ENCODE measurements at places on chromosomes 1 and 21.

- DNase-seq: no peak
Measured at GRCh38 chr1:28104866-28105467, 16.6 kb upstream of the EYA3 start.

- no peak for DNase-seq
Measured at GRCh38 chr21:20270365-20271055, 727.7 kb upstream of the NCAM2 start.

DNA sequence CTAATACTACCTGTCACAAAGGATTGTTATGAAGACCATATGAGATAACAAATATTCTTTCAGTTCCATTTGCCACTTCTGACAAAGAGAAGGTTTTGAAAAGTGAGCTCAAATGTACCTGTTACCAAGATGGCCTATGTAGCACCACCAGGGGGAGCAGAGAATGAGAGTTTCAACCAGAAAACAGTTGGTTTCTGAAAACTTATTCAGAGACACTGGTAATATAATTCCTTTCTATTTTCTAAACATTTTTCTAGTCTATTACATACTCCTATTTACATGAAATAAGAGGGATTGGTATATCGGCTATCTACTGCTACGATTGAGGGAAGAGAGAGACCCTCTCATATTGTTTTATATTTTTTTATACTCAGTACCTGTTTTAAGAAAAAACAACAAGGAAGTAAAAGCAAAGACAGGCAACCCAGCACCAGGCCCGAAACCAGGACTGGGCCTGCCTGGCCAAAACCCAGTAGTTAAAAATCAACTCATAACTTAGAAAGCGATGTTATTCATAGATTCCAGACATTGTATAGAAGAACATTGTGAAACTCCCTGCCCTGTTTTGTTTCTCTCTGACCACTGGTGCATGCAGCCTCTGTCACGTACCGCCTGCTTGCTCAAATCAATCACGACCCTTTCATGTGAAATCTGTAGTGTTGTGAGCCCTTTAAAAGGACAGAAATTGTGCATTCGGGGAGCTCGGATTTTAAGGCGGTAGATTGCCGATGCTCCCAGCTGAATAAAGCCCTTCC, 48.3 kb downstream of the IL23R start:
- DNase-seq: no peak

DNA sequence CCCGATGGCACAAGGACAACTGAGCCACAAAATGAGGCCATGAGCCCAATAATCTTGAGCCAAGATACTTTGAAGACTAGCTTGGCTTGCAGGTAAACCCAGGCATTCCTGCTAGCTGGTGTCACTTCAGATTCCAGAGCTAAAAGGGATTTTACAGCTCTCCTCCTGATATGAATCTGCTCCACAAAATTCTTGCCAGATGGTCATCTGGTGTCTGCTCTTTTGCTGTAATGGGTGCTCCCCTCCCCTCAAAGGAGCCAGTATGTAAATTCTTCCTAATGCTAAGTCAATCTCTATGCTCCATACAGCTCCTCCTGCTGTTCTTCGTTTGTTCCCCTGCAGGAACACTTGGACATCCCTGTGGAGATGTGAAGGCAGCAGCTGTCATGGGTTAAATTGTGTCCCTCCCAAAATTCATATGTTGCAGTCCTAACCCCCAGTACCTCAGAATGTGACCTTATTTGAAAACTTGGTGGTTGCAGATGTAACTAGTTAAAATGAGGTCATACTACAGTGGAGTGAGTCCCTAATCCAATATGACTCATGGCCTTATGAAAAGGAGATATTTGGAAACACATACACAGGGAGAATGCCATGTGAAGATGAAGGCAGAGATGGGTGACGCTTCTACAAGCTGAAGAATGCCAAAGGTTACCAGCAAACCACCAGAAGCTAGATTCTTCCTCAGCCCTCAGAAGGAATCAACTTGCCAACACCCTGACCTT, 180.6 kb upstream of the PALMD start:
- DNase-seq: no peak

DNA sequence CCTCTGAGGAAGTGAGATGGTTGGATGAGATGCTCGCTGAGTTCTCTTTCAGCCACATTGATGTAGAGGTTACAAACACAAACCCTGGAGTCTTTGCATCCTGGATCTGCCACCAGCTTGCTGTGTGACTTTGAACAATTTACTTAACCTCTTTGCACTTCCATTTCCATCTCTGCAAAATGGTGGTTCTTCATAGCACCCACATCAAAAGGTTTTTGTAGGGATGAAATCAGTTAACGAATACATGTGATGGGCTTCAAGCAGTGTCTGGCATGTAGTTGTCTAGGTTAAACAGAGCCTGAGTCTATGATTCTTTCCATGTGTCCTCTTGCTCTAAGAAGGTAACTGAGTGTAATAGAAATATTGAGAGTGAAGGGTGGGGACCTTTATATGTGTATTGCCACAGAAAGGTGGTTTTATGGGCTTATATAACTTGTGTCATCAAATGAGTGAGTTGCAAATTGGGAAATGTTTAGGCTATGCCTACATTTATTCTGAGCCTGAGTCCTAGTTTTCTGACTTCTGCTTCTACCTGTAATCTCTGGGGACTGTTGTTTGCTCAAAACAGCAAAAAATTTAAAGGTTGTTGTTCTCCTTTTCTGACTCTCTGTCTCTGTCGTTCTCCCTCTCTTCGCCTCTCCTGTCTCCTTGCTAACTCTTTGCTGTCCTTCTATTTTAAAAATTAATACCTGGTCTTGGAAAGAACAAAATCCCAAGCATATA, 27.3 kb upstream of the LRRN2 start:
- no peak for DNase-seq

- no peak for DNase-seq
Measured at GRCh38 chr1:1044455-1045078, 24.6 kb downstream of the AGRN start.

- DNase-seq: no peak
Measured at GRCh38 chr21:40613546-40614030, 233.4 kb downstream of the DSCAM start.

DNA sequence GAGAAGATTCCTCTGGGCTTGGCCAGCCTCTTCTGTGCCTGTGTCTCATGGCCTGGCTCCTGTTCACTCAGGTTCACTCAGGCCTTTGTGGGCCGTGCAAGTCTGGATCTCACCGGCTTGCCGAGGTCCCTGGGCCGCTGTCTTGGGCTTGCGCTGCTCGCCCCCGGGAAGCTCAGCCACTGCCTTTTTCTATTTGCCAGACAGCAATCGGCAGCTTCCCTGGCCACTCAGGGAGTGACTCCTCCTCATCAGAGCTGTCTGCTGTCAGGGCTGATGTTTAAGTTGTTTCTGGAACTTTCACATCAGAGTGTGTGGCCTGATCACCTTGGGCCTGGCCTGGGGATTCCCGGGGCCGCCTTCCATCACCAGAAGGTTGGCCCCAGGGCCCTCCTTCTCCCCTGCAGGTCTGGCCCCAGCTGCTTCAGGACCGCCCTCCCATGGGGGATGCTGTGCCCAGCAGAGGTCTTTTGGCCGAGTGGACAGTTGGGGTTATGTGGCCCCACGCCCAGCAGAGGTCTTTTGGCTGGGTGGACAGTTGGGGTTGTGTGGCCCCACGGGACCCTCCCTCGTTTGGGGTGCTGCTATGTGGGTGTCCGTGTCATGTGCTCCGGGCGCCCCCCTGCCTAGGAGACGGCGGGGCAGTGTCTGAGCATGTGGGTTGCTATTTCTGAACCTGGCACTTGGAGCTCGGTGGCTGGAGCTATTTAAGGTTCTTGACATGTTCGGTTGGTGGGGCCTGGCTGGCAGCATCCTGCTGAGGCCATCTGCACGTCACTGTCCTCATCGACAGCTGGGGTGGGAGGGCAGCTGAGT, 12.5 kb downstream of the SLX9 start:
- no peak for DNase-seq

DNA sequence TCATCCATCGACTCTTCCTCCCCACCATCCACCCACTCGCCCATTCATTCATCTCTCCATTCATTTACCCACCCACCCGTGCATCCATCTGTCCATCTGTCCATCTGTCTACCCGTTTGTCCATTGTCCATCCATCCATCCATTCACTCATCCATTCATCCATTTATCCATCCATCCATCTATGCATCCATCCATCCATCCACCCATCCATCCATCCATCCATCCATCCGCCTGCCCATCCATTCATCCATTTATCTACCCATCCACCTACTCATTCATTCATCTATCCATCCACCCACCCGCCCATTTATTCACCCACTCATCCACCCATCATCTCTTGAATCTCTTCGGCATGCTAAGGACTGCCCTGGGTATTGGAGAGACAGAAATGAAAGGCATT, 18.5 kb downstream of the ARHGEF10L start:
- DNase-seq: no peak

DNA sequence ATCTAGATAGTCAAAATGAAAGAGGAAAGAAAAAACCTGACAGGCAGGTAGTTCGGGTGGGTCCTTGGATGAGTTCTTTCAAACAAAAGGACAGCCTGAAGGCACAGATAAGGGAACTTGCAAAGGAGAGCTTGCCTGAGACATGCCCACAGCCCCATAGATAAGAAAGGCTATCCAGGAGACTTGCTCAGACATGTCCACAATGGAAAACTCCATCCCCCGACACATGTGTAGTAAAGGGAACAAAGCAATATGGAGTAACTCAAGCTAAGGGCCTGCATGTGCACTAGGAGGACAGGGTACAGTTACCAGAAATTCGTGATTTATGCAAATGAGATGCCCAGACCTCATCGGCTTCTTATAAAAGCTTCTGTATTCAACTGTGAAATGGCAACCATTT, 281.5 kb downstream of the NEGR1 start:
- peak; percentile 11 for DNase-seq

DNA sequence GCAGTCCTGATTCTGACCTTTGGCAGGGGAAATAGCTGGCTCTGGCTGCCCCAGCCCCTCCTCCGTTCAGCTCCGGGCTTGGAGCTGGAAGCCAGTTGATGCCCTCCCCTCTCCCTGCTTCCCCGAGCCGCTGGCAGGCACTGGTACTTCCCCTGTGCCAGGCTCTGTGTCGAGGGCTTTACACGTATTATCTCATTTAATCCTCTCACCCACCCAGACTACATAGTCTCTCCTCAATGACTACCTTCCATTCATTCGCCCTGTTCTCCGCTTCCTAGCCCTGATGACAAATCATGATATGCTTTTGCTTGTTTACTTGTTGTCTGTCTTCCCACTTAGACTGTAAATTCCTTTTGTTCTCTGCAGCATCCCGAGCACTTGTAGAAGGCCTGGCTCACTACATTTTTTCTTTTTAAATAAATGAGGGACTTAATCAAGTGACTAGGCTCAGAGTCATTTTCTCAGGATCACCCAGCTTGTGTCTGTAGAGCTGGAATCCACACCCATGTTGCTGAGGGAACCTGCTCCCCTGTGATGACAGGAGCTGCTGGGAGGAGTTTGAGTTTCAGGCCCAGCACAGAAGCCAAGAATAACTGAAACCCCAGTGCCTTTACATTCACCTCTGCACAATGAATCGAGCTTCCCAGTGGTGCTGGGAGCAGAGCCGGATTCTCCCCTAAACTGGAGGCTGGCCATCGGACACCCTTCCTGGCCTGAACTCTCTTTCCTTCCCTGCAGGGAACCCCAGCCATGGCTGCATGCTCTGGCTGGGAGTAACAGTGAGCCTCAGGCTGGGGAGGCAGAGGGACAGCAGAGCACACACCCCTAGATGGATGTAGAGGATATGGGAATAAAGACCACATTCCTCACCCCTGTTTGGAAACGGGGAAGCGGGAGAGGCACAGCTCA, 58.3 kb downstream of the UBIAD1 start:
- no peak for DNase-seq

DNA sequence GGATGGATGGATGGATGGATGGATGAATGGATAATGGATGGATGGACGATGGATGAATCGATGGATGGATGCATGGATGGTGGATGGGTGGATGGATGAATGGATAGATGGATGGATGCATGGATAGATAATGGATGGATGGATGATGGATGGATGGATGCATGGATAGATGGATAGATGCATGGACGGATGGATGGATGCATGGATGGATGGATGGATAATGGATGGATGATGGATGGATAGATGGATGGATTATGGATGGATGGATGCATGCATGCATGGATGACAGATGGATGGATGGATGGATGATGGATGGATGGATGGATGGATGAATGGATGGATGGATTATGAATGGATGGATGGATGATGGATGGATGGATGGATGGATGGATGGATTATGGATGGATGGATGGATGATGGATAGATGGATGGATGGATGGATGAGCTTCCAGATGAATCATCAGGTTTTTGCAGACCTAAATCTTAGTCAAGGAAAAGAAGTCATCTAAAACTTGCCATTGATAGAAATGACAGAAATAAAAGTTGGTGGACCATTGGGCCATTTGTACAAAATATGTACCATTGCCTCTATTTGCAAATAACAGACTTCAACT, 175.4 kb upstream of the KLHDC7A start:
- no peak for DNase-seq

DNA sequence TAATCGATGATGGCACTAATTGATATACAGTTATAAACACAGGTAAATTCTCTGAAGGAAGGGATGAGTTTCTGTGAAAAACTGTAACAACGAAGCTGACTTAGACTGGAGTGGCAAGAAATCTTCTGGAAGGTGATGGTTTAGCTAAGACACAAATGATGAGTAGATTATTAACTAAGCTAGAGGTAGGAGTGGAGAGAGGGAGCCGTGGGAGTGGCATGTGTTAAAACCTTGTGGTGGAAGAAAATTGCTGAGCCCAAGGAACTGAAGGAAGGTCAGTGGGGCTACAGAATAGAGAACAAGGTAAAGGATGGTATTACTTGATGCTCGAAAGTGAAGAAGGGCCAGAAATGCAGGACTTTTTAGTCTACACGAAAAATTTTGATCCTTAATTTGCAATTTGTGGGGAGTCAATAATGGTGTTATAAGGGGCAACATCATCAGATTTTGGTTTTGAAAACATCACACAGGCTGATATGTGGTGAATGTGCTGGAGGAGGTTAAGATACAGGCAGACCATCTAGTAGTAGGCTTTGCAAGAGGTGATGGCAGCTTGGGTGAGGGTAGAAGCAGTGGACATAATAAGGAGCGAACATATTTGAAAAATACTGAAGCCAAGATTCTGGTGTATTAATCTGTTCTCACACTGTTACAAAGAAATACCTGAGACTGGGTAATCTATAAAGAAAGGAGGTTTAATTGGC, 93.8 kb downstream of the S1PR1 start:
- no peak for DNase-seq

DNA sequence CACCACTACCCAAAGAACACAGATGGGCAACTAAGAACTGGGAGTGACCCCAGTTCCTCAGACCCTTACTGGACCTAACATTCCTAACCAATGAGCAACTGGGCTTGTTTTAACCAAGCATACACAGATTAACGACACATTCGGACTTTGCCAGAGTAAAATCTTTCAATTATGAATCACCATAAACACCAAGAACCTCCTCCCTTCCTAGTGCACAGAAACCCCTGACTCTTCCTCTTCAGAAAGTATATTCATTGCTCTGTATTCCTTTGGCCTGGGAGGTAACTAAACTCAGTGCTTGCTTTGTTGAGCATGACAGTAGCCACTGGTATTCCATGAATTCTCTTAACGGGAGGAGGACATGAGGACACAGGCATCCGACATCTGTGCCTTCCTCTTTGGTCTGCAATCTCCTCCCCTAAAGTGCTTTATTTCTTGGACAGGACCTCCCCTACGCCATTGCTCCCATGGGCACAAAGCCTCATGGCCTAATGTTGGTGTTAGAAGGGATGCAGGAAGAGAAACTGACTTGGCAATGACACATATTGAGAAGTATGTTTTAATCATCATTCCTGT, 42.7 kb downstream of the SEC16B start:
- peak; percentile 85 for DNase-seq

- no peak for DNase-seq
Measured at GRCh38 chr1:240138867-240139266, 47.2 kb downstream of the FMN2 start.

GRCh38 chr1:100438789-100439188, 86.5 kb downstream of the CDC14A start:
- no peak for DNase-seq

GRCh38 chr1:231337472-231338269, at the start of gene EXOC8:
EXOC8 (minus strand) TSS chr1:231337852; CDS start chr1:231337745, 107 bp downstream.
- peak; percentile 80 for DNase-seq

Data from non-pigmented ciliary epithelial cell (primary cell).